ENCODE measurements at places on chromosomes 7 and 10. TPM values are rescaled to one million over a fixed set of nuclear protein-coding genes. Genes with fewer than 3 reads are reported as not detected.

ZNF239 gene
- 0.25 TPM for total RNA-seq

- H3K27me3 ChIP-seq, result no peaks in the 10 kb centered on the region
- H3K27ac ChIP-seq, result no peak overlapping the region
- no peaks in the 10 kb centered on the region for H3K36me3 ChIP-seq
- no peaks in the 10 kb centered on the region for H3K4me1 ChIP-seq
- no peak overlapping the region for H3K4me3 ChIP-seq
Observed at GRCh38 chr10:44143556-44143955, 241.3 kb downstream of the CXCL12 start.

COL28A1 gene
- total RNA-seq, result not detected

DNA sequence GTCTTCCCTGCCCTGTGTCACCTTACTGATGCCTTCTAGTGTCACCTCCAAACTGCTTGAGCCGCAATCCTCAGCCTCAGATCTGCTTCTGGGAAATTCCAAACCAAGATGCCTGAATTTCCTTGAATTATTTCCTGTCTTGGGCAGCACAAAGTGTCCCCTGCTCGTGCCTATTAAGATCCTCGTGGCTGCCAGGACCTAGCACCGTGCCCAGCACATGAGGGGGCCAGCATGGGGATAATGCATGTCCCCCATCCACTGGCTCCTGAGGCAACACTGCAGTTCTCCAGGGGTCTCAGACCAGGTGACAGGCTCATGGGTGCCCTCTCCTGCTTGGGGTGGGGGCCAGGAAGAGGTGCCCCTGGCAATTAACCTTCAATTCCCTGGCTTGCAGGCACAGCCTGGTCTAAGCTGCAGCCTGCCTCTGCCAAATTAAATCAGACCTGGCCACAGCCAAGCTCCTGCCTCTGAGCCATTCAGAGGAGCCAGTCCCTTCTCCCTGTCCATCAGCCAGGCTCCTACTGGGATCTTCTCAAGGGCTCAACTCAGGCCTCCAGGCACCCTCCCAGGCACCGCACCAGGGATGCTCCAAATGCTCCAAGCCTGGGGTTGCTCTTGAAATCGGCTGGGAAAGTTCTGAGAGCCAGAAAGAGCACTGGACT lies 146.6 kb downstream of the SH3PXD2A start:
- H3K36me3 ChIP-seq, result no peaks in the 10 kb centered on the region
- no peaks in the 10 kb centered on the region for H3K27me3 ChIP-seq
- H3K27ac ChIP-seq, result no peak overlapping the region
- no peak overlapping the region for H3K4me3 ChIP-seq
- DNase-seq, result no peak
- peaks cover 14% of the 10 kb centered on the region for H3K4me1 ChIP-seq

RBM48 gene
- total RNA-seq, result 15.0 TPM

MMRN2 gene
- total RNA-seq, result not detected

LIPF gene
- total RNA-seq, result not detected

DNA sequence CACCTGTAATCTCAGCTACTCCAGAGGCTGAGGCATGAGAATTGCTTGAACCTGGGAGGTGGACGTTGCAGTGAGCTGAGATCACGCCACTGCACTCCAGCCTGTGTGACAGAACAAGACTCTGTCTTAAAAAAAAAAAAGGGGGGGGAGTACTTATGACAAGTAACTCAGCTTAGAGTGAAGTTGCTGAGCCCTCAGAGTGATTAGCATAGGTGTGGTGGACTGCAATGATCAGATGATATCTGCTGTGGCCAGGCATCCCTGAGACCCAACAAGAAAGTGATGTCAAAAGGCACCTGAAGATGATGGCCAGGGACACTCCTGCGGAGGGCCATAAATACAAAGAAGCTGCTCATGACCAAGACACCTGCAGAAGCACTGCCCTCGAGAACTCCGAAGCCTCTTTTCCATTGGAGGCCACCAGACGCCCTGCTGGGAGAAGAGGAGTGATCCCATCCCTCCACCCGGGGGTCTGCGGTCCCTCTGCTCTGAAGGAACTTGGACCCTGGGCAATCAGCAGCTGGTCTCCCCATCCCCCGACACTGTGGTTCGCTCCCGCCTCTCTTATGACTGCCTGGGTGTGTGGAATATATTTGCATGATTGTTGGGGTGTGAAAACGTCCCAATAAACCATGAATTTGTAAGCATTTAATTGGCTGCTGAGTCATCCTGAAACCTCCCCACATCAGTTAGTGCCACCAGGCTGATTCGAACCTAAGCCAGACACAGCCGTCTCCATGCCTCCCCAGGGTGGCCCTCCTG lies 46.0 kb downstream of the RASGEF1A start:
- no peaks in the 10 kb centered on the region for H3K36me3 ChIP-seq
- H3K27me3 ChIP-seq, result peaks cover 28% of the 10 kb centered on the region
- no peak overlapping the region for H3K4me3 ChIP-seq
- no peak overlapping the region for H3K27ac ChIP-seq
- DNase-seq, result no peak
- peaks cover 13% of the 10 kb centered on the region for H3K4me1 ChIP-seq

SFXN3 gene
- 91.4 TPM for total RNA-seq

DNA sequence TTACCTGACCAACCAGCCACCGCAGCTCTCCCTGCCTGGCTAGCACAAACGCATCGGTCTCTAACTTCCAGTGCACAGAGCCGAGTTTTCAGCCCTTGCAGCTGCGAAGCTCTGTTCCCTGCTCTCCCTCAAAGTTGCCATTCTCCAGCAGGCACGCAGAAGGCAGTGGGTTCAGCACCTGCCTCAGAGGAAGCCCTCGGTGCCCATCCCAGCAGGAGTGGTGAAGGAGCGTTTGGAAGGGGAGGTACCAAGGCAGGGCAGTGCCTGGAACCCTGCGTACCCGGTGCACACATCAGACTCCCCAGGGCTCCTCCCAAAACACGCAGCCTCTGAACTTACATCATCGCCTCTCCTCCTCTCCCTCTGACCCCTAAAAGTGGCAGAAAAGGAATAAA lies 1.7 kb upstream of the STK32C start:
- no peaks in the 10 kb centered on the region for H3K36me3 ChIP-seq
- no peak for DNase-seq
- H3K4me3 ChIP-seq, result no peak overlapping the region
- H3K4me1 ChIP-seq, result peaks cover 10% of the 10 kb centered on the region

DNA sequence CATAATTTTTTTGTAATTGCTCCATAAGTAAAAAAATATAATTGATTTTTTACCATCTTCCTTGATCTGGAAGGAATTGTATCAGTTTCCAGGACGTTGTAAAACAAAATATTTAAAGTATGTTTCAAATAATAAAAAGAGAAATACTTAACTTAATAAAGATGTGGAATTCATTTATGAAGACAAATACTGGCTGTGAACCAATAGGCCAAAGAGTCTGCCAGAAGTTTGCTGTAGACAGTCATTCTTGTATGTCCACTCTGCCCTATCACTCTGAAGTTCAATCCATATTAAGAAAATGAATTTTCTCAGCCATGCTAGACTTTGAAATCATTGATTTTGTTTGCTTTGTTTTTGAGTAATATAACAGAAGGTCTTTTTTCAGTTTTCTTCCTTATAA lies 256.4 kb downstream of the TRIL start:
- no peak overlapping the region for H3K4me3 ChIP-seq
- no peak overlapping the region for H3K27ac ChIP-seq
- DNase-seq, result no peak
- no peaks in the 10 kb centered on the region for H3K36me3 ChIP-seq
- no peaks in the 10 kb centered on the region for H3K4me1 ChIP-seq
- H3K27me3 ChIP-seq, result no peaks in the 10 kb centered on the region

TBC1D12 gene
- 0.30 TPM for total RNA-seq
